ENCODE measurements at places on chromosomes 5 and 9.

DNA sequence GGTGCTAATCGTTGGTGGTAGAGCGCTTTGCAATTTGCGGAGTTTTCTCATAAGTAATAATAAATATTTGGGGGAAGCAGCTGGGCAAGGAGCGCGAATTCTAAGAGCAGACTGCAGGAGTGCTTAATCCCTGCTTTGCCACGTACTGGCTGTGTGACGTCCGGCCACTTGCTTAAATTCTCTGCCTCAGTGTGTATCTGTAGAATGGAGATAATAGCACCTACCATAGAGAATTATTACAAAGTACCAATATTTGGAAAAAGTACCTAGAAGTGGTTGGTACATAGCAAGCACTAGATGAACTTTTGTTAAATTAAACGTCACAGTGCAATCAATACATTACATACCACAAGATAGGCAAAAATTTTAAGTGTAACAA, 598 bp upstream of the TMED7 start:
- no peak for DNase-seq

DNA sequence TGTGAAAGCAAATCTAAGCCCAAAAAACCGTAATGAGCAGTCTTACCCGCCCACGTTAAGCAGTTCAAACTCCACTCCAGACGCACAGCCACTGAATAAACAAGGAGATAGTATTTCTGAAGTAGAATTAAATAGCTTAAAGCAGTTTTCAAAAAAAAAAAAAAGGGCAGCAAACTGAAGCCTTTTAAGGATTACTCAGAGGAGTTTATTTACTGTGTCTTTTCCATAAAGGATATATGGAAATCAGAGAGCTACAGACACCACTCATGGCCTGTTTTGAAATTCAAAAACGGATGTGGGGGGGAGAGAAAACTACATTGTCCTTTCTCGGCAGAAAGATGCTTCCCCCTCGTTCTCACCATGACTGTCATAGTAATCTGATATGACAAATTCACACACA, 83.7 kb upstream of the IRX1 start:
- peak; percentile 59 for DNase-seq

GRCh38 chr5:14366763-14367162, 214.8 kb upstream of the OTULINL start:
- DNase-seq, result no peak

GRCh38 chr9:126406075-126406667, 79.5 kb downstream of the MVB12B start:
- DNase-seq, result no peak

DNA sequence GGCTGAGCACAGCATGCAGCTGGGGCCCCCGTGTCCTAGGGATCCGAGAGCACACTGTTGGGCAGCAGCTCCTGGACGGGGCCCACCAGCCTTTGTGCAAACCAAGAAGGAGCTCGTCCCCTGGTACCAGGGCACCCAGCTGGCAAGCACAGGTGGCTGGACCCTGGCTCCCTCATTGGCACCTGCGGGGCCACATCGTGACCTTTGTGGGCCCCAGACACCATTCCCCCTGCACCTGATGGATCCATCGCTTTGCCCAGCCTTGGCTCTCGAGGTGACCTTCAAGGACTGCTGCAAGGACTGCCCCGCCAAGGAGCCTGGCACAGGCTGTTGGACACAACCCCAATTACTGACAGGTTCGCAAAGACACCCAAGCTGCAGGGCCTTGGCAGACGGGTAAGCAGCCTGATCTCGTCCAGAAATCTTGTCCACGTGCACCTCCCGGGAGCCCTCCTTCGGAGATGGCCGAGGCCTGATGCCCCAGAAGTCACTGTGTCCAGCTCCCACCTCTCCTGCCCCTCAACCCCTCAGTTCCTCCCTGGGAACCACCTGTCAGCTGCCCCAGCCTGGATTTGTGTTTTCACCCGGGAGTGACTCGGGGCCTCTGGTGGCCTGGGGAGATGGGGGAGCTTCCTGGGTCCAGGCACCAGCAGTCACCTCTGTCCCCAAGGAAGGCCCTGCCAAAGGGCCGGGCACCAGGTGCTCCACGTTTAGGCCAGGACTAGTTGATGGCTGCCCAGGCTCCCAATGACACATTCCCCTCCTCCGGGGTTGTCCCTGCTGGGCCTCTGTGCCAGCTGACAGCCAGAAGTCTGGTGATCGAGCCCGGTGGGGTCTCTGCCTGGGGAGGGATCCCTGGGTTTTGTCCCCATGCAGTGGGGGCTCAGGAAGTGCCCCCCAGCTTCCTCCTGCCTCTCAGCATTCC, 137.1 kb upstream of the PPP1R26 start:
- DNase-seq, result no peak

DNA sequence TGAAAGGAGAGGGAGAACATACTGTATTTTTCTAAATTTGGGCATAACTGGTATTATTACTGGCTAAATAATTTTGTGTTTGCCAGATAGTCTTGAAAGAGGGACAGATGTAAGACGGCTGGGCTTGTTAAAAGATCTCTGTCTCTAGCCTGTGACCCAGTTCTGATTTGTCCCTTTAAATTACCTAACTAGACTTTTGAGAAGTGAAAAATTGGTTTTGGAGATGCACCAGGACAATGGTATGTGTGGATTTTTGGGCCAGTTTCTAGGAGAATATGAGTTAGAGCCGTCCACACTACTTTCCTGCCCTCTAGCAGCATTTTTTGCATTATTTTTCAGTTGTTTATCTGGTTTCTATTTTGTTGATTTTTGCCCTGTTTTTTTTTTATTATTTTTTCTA, 33.5 kb downstream of the LNPEP start:
- DNase-seq, result no peak

DNA sequence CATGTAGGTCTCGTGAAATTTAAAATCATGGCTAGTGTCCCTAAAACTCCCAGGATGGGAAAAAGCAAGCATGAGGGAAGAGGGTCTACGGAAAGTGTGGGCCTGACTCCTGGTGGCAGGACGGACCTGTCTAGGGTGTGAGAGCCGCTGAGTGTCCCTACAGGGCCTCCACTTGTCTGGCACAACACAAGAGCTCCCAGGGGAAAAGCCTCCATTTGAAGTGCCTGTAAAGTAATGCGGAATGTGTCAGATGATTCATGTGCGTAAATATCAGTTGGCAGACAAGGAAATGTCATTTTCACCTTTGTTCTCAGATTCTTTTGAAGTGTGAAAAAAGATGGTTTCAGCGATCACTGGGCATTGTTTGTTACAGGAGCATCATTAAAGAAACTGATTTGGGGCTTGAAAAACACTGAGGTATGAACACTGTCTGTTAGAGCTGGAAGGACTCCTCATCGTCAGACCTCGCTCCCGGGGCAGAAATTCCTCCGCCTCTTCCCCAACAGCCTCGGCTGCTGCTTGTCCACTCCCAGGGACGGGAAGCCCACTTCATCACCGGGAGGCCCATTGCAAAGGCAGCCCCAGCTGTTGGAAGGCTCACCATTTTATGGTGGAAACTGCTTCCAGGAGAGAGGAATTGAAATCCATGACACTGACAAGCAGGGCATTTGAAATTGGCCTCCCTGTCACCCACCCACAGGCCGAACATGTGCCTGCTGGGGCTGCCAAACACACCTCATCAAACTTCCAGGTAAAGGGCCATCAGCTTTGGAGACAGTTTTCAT, 240.8 kb downstream of the FSTL4 start:
- DNase-seq, result no peak

- DNase-seq, result no peak
Observed at GRCh38 chr5:79070350-79070667, 742 bp downstream of the BHMT2 start.

DNA sequence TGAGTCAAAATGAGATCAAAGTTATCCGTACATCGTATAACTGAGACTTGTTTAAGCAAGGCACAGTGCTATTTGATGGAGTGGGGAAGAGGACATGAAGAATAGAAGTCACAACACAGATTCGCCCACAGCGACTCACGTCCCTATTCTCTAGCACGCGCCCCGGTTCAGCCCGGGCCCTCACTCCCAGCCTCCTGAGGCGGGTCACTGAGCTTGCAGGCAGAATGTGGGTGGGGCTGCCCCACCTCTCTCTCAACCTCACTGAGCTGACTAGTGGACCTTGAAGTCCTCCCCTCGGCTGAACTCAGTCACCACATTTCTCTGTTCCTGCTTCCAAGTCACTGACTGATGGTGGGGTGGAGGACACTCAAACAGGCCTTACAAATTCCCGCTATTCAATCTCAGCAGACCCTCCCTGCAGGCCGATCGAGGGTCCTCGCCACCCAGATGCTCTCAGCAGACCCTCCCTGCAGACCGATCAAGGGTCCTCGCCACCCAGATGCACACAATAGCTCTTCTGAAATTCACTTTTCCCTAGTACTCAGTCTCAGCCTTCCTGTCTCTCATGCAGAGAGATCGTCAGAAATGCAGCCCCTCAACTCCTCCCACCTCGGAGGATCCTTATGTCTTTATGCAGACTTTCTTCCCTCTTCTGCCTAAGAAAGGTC, 12.9 kb downstream of the GLDC start:
- DNase-seq, result no peak

DNA sequence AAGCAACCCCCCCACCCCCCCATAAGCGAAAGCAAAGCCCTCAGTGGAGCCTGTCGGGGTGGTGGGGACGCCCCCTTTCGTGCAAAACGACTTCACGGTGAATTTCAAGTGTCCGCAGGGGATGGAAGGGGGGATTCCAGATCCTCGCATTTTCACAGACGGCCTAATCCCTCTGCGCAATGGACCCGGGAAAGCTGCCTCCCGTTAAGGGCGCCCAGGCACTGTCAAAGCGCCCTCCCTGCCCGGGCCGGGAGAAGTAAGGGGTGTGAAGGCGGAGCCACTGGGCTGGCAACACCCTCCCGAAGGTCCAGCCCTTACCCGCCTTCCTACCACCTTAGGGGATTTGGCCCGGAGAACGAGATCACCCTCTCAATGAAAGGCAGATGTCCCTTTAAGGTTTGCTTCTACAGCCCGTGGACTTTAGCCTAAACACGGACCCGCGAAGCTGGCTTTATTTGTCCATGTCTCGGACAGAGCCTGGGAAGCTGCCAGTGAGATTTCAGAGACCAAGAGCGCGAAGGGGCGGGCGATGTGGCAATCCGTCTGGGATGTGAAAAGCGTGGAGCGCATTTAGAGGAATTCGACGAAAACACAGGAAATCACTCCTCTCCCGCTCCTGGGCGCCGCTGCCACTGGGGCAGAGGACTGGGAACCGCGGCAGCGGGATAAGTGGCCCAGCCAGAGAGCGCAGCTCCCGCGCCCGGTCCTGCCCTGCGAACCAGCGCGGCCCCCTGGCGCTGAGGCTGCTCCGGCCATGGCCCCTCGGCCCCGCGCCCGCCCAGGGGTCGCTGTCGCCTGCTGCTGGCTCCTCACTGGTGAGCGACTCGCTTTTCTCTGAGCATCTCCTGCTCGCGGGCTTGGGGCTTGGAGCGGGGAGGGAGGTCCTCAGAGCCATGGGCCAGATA, at the start of the genes ITGA1 and PELO:
TSS of gene ITGA1 (plus strand) at position 317 of the 905 bp plus-strand sequence. CDS start at position 755, 438 bp downstream.
TSS of gene PELO (plus strand) at position 317 of the 905 bp plus-strand sequence. CDS start 12,479 bp downstream, outside the sequence.
- no peak for DNase-seq

DNA sequence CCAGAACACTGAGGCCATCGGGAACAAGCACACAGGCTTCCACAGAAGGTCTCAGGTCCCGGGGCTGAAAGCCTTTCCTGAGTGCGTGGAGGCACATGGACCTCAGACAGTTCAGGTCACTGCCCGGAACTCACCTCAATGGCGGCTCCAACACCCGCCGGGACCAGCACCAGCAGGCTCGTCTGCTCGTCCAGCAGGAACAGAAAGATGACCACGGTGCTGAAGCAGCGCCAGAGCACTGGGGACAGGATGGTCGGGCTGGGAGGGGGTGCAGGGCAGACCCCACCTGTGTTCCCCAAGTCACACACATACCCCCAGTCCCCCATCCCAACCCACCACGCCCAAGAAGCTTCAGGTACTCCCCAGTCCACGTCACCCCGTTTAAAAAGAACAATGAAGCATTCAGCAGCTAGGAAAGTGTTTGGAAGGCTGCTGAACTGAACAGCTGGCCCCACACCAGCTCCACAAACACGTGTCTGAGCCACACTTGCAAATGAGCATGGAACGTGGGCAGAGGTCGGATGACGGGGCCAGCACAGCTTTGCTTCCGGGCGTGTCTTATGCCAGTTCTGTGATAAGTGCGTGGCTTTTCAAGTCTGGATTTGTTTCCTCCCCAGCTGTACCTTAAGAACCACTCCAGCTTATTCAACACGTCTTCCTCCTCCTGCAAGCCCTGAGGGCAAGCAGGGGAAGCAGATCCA, 14.6 kb downstream of the CLPTM1L start:
- no peak for DNase-seq

- DNase-seq, result no peak
Observed at GRCh38 chr9:99855467-99856176, 33.9 kb downstream of the NR4A3 start.

DNA sequence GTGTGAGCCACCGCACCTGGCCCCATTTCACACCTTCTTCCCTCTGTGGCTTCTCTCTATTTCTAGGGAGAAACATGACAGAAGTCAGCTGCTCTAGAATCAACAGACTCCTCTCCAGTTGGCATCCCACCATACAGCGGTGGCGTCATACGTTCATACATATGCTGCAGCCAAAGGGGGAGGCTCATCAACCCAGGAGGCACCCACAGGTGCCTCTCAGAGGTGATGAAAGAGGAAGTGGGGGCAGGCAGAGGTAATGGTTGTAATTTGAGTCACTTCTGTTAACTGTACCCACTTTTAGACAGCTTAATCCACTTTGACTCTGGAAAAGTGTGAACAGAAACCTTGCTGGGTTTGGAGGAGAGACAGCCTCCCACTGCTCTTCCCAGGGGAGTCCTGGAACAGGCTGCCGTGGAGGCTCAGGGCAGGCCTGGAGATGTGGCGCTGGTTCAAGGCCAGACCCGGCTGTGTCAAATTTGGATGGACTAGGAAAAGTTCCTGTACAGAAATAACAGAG, 47.3 kb upstream of the SUB1 start:
- DNase-seq, result peak; percentile 85

DNA sequence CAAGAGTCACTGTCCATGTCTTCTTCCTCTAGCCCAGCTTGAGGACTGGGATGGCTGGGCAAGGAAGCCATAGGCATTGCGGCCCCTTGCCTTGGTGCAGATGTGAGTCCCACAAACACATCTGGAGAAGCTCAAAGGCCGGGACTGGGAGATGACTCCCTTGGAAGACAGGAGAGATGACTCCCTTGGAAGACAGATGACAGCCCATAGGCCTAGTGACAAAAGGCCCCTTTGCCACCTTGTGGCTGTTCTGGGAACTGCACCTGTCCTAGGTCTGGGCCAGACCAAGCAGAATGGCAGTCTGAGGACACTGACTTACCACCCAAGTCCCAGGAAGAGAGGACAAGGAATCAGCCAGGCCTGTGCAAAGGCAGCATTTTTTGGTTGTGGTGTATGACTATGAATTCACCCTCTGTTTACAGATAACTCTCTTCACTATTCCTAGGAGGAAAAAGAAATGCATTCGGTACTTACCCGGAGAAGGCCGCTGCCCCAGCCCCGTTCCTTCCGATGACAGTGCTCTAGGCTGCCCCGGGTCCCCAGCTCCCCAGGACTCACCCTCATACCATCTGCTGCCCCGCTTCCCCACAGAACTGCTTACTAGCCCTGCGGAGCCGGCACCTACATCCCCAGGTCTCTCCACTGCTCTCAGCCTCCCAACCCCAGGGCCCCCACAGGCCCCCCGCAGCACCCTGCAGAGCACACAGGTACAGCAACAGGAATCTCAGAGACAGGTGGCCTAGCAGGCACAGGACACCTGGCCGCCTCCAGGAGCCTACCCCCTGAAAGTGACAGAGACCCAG, 30.8 kb downstream of the SKP1 start:
- DNase-seq, result peak; percentile 4
